ENCODE measurements at places on chromosomes 3 and 15.

- DNase-seq = no peak
Measured at GRCh38 chr15:96369825-96370621, 39.5 kb downstream of the NR2F2 start.

DNA sequence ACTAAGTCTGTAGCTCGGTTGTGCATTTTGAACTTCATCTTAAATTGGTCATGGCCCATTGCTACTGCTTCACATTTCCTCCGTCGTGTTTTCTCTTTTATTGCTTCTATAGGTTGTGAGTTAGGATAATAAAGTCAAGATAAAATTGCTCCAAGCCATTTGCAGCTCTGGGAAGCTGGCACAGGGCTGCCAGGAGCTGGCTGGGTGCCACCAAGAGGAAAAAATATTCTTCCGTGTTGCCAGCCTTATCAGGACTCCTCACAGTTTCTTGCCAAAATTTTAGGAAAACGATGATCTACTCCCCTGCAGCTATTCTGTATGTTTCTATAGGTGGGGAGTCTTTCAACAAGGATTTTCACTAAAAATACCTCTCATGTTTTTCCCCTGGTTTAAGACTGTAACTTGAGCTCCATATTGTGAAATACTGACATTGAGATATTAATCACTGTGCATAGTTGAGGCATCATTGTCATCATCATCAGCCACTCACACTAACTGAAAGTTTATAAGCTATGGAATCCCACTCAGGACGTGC, 55.4 kb upstream of the PIAS1 start:
- peak; percentile 37 for DNase-seq

DNA sequence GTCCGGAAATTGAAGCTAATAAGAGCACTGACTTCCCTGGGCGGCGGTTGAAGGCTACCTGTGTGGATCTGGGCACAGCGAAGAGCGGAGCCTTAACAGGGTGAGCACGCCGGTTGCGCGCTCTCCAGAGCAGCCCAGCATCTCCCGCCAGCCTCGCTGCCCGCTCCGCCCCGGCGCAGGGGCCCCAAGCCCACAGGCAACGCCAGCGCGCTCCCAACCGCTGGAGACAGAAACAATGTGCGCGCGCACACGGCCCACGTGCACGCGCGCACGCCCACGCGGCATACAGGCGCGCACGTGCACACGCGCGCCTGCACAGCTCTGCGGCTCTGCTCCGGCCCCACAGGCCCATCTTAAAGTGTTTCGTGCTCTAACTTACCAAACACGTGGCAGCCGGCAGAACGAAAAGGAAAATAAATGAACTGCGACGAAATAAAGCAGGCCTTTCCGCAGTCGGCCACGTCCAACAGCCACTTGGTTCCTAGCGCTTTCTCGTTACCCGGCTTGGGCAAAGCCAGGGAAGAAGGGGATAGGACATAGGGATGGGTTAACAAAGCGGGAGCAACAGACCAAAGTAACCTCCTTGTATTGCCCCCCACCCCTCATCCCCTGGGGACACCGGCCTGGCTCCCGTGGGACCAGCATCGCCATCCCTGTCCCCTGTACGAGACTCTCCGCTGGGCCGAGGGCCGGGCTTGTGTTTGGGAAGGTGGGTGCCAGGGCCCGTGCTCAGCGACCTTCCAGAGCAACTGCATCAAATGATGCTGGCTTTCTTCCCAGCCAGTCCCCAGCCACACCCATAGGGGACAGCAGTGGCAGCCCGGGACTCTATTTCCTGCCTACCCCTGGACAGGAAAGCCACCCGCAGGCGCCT, 203.7 kb downstream of the ABHD5 start:
- peak; percentile 81 for DNase-seq

- DNase-seq = no peak
Measured at GRCh38 chr15:96473556-96473955, 143.1 kb downstream of the NR2F2 start.

GRCh38 chr3:149532489-149533180, 58.1 kb downstream of the TM4SF4 start:
- DNase-seq = no peak

DNA sequence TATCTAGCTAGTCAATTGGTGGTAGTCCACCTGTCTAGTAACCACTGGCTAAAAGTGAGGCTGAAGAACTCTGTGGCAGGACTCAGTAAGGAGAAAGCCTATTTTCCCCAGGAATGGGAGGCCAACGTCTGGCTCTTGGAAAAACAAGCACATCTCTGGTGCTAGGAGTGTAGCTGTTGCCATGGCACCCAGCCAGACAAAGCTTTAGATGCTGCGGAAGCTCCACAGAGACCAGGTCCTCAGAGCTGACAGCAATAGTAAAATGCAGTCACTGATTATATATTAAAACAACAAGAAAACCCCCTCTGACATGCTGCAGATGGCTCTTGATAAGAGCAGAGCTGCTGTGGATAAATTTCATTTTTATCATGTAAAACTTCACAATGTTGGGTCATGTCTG, 124.9 kb upstream of the STRIT1 start:
- no peak for DNase-seq

- no peak for DNase-seq
Measured at GRCh38 chr3:184323696-184324095, 9.3 kb downstream of the EIF4G1 start.

GRCh38 chr3:171135549-171135948, 109.0 kb upstream of the SLC2A2 start:
- DNase-seq = peak; percentile 39

DNA sequence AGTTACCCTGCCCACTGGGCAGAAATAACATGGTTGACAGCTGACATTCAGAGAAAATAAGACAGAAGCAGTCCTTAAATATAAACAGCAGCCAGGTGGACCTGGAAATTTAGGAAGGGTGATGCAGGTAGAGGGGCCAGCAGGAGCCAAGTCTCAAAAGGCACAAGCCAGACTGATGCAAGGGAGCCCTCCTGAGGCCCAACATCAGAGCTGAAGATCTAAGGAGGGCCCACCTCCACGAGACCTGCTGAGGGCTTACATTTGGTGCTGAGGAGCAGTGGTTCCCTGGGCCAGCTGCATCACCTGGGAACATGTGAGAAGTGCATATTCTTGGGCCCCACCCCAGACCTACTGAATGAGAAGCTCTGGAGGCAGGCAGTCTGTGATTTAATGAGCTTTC, 105.5 kb upstream of the TRIM42 start:
- DNase-seq = no peak

DNA sequence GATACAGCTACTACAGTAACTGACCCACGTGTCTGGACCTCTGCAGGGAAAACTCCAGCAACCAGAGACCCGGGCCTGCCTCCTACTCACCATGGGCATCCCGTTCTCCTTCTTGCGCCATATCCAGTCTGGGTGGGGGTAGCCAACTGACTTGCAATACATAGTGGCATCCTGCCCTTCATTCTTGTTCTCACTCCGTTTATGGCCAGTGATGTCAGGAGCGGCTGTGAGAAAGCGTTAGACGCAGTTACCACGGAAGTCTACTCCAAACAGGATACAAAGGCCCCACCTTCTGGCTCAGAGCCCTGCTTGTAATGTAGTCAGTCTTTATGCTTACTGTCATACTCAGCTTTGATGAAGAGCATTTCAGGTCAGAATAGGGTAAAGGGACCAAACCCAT, 59.6 kb downstream of the NPTN start:
- DNase-seq = peak; percentile 94

- DNase-seq = no peak
Measured at GRCh38 chr3:182143903-182144302, 432.2 kb downstream of the SOX2 start.

GRCh38 chr3:66404197-66404596, 96.6 kb downstream of the LRIG1 start:
- no peak for DNase-seq

- peak; percentile 27 for DNase-seq
Measured at GRCh38 chr3:129360705-129361460, 67.6 kb downstream of the EFCAB12 start.

DNA sequence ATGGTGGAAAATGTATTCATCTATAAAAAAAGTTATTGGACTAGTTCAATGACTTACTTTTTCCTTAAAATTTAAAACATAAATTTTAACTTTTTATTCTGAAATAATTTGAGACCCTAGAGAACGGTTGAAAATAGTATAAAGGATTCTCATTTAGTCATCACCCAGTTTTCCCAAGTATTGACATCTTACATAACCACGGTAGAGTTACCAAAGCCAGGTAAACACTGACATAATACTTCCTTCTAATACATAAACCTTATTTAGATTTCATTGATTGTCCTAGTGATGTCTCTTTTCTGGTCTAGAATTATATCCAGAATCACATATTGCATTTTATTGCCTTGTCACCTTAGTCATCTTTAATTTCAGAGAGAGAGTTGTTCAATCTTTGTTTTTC, 319.1 kb downstream of the LPP start:
- no peak for DNase-seq

DNA sequence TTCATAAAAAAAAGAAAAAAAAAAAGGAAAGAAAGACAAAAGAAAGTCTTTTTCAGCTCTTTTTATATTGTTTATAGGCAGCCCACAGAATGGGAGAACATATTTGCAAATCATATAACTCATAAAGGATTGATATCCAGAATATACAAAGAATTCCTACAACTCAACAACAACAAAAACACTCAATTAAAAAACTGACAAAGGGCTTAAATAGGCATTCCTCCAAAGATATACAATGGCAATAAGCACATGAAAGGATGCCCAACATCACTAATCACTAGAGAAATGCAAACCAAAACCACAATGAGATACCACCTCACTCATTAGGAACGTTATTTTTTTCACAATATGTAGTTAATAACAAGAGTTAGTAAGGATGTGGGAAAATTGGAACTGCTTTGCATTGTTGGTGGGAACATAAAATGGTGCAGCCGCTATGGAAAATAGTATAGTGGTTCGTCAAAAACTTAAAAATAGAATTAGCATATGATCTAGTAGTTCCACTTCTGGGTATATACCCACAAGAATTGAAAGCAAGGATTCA, 54.2 kb upstream of the CMTM8 start:
- DNase-seq = peak; percentile 87

GRCh38 chr3:74789111-74789510, 174.7 kb upstream of the CNTN3 start:
- DNase-seq = no peak

- DNase-seq = peak; percentile 13
Measured at GRCh38 chr15:74873756-74874424, 725 bp upstream of the SCAMP2 start.

DNA sequence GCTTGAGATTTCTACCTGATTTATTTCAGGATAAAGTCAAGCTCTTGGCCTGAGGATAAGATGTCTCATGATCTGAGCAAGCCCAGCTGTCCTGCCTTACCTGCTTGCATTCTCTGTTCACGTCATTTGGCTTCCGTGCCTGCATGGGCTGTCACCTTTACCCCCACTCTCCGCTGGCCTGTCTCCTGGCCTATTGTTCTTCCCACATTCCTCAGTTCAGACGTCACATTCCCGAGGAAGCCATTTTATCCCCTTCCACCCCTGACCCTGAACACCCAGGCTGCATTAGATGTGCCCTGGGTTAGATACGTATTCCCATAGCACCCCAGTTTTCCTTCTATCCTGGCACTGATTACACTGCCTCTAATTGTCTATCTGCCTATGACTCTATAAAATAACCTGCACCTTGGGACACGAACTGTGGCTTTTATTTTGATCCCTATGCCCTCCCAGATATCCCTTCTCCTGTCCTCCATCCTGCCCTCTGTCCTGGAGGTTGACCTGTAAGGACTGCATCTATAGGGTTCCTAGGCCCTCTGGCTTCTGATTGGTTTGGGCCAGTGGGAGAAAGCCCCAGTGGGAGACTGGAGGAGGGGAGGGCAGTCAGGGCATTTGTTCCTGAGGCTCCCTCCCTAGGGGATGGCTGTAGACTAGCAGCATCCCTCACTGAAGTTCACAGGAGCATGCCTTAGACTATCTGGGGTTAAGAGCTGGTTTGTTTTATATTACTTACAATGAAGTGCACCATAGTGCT, 19.2 kb upstream of the UBE2Q2 start:
- no peak for DNase-seq

DNA sequence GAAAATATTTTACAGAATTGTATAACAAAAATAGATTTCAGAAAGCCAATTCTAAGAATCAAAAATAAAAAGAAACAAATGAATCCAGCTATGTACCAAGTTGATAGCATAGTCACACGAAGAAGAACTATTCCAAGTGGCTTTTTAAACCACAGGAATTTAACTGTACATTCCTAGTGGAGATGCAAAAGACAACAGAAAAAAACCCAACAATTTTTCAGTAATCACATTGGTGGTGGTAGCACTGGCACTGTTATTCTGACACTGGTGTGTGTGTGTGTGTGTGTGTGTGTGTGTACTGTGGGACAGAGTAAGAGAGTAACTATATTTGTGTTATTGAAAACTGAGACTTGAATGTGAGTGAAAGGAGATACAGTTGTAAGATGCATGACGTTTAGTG, 9.1 kb downstream of the BFSP2 start:
- DNase-seq = peak; percentile 67

DNA sequence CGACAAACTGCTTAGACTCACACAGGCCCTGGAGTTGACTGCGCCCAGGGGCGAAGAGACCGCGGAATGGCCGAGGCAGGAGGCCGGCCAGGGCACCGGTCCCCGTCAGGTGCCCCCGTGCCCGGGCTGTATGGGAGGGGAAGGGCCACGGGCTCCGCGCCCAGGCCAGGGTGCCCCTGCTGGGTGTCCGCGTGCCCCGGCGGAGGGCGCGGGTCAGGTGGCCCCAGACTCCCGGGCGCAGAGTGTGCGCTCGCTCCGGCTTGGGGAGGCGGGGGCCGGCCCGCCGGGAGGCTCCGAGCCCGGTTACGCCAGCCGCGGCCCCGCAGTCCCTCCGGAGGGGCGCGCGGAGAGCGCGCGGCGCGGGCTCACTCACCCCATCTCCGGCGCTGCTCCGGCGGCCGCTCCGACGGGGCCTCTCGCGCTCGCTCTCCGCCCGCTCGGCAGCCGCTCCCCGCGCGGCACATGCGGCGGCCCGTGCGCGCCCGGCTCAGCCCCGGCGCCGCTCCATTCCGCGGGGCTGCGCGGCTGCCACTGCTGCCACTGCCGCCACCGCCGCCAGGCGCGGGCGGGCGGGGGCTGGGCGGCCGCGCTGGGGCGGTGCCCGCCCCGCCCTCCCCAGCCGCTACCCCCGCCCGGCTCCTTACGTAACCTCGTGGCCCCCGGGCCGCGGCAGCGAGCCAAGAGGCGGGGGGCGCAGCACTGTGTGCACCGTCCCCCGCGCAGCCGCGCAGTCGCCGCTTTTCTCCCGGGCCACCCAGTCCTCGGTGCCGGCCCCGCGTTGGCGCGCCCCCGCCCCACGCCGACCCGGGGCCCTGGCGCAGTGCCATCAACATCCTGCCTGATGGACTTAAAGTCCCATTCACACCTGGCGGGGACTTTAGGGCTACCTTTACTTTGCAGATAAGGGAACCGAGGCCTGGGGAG, at the start of gene HOMER2:
HOMER2 (minus strand) TSS at position 563 of the 924 bp plus-strand sequence; CDS start at position 378, 185 bp downstream.
- peak; percentile 31 for DNase-seq

All from fibroblast of lung (primary cell).